ENCODE measurements at places on chromosomes 1 and 21.

GRCh38 chr1:52203935-52204625, 62.2 kb downstream of the ZFYVE9 start:
- DNase-seq: no peak
- peaks cover 5% of the 10 kb centered on the region for H3K27me3 ChIP-seq
- H3K4me3 ChIP-seq: no peak overlapping the region
- peaks cover 7% of the 10 kb centered on the region for H3K36me3 ChIP-seq
- H3K27ac ChIP-seq: no peak overlapping the region

DNA sequence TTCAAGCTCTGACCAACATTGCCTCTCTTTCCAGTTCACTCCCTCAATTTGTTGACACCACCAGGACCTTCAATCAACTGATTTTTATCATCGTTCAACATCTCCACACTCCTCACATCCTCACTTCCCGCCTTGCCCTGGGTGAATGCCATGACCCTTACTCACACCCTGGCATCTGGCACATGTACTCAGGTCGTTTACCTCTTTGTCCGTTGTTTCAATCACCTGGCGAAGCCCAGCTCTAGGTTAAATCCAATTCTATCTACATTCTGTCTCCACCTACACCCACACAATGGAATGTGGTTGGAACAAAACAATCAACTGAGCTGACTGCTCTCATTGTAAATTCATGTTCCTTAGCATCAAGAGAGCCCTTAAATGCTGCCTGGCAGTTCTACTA, 24.2 kb upstream of the TBX15 start:
- no peak overlapping the region for H3K4me3 ChIP-seq
- H3K36me3 ChIP-seq: no peaks in the 10 kb centered on the region
- no peak for DNase-seq
- H3K4me1 ChIP-seq: peaks cover 3% of the 10 kb centered on the region

GRCh38 chr1:30579580-30579979, 143.8 kb downstream of the MATN1 start:
- DNase-seq: no peak
- no peak overlapping the region for H3K4me3 ChIP-seq
- H3K27ac ChIP-seq: no peak overlapping the region
- H3K27me3 ChIP-seq: peaks cover 12% of the 10 kb centered on the region
- H3K4me1 ChIP-seq: no peaks in the 10 kb centered on the region

GRCh38 chr1:22808186-22808675, 97.6 kb downstream of the EPHB2 start:
- no peak overlapping the region for H3K4me3 ChIP-seq
- no peak for DNase-seq
- no peak overlapping the region for H3K27ac ChIP-seq
- no peaks in the 10 kb centered on the region for H3K36me3 ChIP-seq
- H3K4me1 ChIP-seq: no peaks in the 10 kb centered on the region

DNA sequence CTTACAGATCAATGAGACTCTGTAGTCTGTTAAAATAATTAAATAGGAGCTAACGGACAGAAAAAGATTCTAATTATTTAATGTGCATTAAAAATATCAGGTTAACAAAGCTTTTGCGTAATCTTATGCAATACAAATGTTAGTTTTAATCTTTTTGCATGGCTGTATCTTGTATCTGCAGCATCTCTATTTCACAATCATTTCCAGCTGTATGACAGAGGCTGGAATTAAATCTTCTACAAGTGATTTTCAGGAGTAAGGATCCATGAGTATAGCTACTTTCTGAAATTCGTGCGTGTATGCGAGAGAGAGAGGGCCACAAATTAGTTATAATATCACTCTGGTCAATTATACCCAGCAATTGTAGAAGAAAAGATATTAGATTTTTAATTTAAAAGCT, 1446.8 kb downstream of the NCAM2 start:
- H3K4me3 ChIP-seq: no peak overlapping the region
- no peaks in the 10 kb centered on the region for H3K27me3 ChIP-seq
- no peak for DNase-seq
- H3K36me3 ChIP-seq: no peaks in the 10 kb centered on the region

DNA sequence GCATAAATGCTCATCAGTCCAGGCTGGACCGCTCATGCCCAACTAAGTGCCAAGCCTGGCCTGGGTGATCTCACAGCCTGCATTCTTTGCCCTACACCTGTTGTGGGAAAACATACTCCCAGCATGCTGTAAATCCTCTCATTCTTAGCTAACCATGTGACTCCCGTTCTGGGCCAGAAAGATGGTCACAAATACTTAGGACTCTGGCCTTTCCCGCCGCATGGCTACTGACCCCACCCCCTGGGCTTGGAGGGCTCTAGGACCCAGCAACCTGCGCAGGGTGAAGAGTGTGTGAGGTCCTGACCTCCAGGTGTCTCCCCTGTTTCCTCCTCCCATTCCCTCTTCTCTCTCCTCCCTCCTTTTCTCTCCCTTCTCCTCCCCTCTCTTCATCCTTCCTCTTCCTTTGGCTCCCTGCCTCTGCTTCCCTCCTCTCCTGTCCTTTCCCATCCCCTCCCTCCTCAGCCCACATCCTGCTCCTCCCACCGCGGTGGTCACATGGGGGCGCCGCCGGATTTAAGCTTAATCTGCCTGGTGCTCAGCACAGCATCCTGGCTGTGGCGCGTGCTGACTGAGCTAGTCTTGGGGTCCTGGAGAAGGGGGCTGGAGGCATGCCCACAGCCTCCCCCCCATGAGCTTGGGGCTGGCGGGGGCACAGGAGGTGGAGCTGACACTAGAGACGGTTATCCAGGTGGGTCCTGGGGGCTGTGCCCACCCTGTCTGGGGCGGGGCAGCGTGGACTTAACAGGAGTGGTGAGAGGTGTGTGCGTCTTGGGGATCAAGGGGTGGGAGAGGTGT, at the start of gene CROCC:
CROCC (plus strand) TSS at position 541 of the 795 bp plus-strand sequence; CDS start at position 629, 88 bp downstream.
- H3K36me3 ChIP-seq: peaks cover 2% of the 10 kb centered on the region
- peak; percentile 76 for DNase-seq
- H3K4me1 ChIP-seq: peaks cover 24% of the 10 kb centered on the region
- no peaks in the 10 kb centered on the region for H3K27me3 ChIP-seq
- peak within 1 kb of the TSS; percentile 89 for H3K27ac ChIP-seq

- no peak for DNase-seq
- no peaks in the 10 kb centered on the region for H3K4me1 ChIP-seq
- no peak overlapping the region for H3K4me3 ChIP-seq
- H3K36me3 ChIP-seq: no peaks in the 10 kb centered on the region
- H3K27ac ChIP-seq: no peak overlapping the region
- H3K27me3 ChIP-seq: peaks cover 14% of the 10 kb centered on the region
Observed at GRCh38 chr1:211910913-211911485, 80.4 kb upstream of the LPGAT1 start.

DNA sequence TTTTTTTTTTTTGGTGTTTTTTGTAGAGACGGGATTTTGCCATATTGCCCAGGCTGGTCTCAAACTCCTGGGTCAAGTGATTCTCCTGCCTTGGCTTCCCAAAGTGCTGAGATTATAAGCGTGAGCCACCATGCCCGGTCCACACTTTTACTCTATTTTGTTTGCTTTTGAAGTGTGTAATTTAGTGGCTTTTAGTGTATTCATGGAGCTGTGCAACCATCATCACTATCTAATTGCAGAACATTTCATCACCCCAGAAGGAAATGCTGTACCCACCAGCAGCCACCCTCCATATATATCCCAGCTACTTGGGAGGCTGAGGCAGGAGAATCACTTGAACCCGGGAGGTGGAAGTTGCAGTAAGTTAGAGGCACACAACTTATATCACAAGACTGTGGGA, 136.9 kb upstream of the ERRFI1 start:
- H3K4me3 ChIP-seq: no peak overlapping the region
- peaks cover 22% of the 10 kb centered on the region for H3K27me3 ChIP-seq
- peaks cover 13% of the 10 kb centered on the region for H3K4me1 ChIP-seq
- no peaks in the 10 kb centered on the region for H3K36me3 ChIP-seq

GRCh38 chr21:41068967-41069642, 98.9 kb upstream of the BACE2 start:
- H3K27me3 ChIP-seq: peaks cover 30% of the 10 kb centered on the region
- peaks cover 3% of the 10 kb centered on the region for H3K4me1 ChIP-seq
- no peak overlapping the region for H3K27ac ChIP-seq
- H3K4me3 ChIP-seq: no peak overlapping the region

GRCh38 chr1:37755290-37755689, 9.6 kb downstream of the EPHA10 start:
- peaks cover 3% of the 10 kb centered on the region for H3K4me1 ChIP-seq
- DNase-seq: no peak

DNA sequence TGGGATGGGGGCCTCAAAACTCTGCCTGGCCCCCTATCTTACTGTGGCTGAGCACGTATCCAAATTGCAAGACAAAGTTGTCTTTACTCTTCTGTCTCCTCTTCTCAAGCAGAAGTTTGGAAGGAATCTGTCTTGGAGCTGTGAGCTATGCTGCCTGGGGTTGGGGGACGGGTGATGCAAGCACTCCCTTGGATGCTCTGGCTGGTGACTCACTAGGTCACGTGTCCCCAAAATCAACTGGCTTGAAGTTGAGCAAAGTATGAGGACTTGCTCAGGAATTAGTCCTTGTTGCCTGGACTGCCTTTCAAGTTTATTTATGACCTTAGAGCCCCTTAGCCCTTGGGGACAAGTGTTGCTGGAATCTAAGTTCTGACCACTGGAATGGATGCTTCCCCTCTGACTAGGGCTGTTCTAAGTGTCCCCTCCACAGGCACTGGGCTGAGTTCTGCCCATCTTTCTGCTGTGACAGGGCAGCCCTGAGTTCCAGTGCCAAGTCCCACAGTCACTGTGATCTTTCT, 269.5 kb downstream of the HHAT start:
- peaks cover 4% of the 10 kb centered on the region for H3K27me3 ChIP-seq
- H3K27ac ChIP-seq: no peak overlapping the region
- no peaks in the 10 kb centered on the region for H3K36me3 ChIP-seq
- H3K4me3 ChIP-seq: no peak overlapping the region
- DNase-seq: no peak

DNA sequence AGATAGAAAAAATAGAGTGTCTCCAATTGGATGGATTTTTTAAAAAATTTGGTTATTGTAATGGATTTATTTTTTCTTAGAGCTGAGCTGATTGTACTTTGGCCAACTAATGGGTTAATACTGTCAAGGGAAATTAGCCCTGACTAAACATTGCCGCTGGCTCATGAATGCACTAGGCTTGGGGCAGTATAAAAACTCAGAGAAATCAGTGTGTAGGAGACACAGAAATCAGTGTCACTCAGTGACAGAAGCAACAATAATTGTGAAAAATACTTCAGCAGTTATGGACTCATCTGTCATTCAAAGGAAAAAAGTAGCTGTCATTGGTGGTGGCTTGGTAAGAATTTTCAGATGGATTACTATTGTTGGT, at the start of gene KMO:
KMO (plus strand) TSS at position 217 of the 370 bp plus-strand sequence; CDS start at position 284, 67 bp downstream.
- peak within 1 kb of the TSS; percentile 99 for H3K4me3 ChIP-seq
- no peaks in the 10 kb centered on the region for H3K36me3 ChIP-seq
- peaks cover 6% of the 10 kb centered on the region for H3K4me1 ChIP-seq
- H3K27me3 ChIP-seq: peaks cover 11% of the 10 kb centered on the region
- no peak for DNase-seq

DNA sequence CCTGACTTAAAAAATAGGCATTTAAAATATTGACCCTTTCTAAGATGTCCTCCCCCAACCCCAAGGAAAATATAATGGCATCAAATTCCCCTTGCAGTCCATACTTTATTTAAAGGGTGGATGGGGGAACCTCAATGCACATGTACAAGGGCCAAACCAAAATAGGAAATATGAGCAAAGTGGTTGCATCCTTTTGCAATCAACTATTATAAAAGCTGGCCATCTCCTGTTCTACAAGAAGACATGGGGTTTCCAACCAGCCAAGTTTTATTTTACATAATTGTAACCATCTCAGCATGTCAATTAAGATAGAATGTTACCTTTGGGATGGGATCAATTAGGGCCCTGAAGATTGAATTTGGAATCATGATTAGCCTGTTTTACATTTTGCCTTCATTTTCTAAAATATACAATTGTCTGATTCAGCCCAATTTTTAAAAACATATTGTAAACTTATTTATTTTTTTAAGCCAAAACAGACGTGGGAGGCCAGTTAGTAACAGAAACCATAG, 146.7 kb upstream of the NFIA start:
- H3K4me3 ChIP-seq: no peak overlapping the region
- no peak for DNase-seq

DNA sequence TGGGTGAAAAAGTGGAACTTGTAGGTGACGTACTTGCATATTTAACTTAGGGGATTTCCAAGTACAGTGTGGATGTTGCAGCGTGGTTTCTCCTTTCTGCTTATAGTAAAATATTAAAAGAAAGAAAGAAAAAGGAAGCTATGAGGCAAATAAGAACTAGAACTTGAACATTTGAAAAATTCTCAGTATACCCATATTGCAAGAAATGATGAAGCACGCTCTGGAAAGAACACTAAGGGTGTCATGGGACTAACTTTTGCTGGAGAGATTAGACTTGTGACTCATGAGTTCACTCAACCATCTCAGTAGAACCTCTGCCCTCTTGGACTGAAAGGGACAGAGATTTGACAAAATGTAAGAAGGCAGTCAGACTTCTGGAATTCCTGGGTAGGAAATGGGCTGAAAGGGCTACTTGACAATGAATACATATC, 704.5 kb upstream of the ADGRL4 start:
- no peak for DNase-seq
- no peaks in the 10 kb centered on the region for H3K4me1 ChIP-seq
- no peaks in the 10 kb centered on the region for H3K36me3 ChIP-seq
- H3K27ac ChIP-seq: no peak overlapping the region

- no peaks in the 10 kb centered on the region for H3K36me3 ChIP-seq
- no peak overlapping the region for H3K4me3 ChIP-seq
- no peaks in the 10 kb centered on the region for H3K27me3 ChIP-seq
- no peak for DNase-seq
- peaks cover 5% of the 10 kb centered on the region for H3K4me1 ChIP-seq
Observed at GRCh38 chr1:210944252-210944651, 189.7 kb downstream of the KCNH1 start.

DNA sequence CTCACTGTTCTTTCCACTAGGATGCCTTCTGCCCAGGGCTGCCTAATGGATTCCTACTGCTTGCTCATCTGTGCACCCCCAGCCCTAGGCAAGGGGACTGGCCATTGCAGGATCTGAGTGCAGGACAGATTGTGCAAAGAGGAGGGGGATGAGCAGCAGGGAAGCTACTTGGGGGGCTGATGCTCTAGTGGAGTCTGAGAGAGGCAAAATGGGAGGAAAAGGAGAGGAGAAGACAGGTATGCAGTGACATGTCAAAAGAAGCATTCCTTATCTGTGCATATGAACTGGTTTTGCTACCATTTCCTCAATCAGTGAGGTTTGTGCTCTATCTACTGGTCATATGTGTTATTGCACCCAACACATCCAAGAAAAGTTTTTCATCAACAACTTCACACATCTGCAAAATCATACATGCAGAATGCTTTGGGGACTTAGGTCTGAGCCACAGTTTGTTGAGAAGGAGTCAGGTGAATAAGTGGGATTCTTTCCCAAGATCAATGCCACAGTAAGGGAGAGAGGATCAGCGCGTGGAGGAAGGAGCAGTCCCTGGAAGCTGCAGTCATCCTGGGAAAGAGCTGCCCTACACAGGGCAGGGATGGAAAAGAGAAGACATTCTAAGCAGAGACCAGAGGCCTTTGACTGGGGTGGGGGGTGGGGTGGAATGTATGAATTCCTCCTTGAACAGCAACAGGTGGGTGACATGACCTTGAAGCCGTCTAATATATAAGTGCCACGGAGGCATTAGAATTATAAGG, 14.4 kb downstream of the SLC5A9 start:
- no peak overlapping the region for H3K4me3 ChIP-seq
- H3K27me3 ChIP-seq: peaks cover 2% of the 10 kb centered on the region
- DNase-seq: no peak
- H3K27ac ChIP-seq: no peak overlapping the region
- no peaks in the 10 kb centered on the region for H3K36me3 ChIP-seq
- H3K4me1 ChIP-seq: no peaks in the 10 kb centered on the region

Measured in activated naive CD8-positive, alpha-beta T cell treated with anti-CD3 and anti-CD28 coated beads, Interleukin-2, amount 10 ng/mL, durations not matched to agents 7 days and 5 days (primary cell).